ENCODE measurements at places on chromosomes 1 and 21.

DNA sequence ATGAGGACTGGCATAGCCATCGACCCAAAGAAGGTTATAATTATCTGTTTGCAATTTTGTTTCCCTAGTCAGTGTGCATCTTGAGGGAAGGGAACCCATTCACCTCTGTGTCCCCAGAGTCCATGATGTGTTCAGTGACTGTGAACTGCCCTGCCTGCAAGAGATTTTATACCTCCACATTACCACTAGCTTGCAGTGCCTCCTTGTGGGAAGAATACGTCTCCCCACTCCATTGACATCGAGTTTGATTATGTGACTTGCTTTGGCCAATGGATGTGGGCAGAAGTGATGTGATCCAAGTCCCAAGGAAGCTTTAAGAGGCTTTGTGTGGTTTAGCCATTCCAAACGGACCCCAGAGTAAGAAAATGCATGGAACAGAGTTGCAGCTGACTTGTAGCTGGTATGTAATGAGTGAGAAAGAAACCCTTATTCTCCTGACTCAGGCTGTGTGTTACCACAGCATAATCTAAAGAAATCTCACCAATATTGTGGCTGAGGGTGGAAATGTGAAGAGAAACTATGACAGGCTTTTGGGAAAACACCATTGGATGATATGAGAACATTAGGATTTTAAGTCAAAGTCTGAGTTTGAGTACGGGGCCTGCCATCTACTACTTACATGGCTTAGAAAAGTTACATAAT lies 47.8 kb upstream of the NRDC start:
- DNase-seq: peak; percentile 54

GRCh38 chr1:85128316-85128715 lies 72.5 kb downstream of the SYDE2 start:
- DNase-seq: no peak

DNA sequence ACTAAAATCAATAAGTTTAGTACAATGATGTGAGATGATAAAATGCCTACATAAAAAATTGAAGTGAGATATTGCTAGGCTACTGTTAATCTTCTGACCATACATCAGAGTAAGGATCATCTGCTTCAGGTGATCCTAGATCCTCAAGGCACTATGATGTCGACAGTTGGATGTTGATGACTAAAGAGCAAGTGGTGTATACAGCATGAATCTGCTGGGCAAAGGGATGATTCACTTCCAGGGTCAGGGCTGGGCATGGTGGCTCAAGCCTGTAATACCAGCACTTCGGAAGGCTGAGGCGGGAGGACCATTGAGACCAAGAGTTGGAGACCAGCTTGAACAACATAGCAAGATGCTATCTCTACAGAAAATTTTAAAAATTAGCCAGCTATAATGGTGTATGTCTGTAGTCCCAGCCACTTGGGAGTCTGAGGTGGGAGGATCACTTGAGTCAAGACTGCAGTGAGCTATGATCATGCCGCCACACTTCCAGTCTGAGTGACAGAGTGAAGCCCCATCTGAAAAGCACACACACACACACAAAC lies 24.6 kb downstream of the NUF2 start:
- peak; percentile 46 for DNase-seq

DNA sequence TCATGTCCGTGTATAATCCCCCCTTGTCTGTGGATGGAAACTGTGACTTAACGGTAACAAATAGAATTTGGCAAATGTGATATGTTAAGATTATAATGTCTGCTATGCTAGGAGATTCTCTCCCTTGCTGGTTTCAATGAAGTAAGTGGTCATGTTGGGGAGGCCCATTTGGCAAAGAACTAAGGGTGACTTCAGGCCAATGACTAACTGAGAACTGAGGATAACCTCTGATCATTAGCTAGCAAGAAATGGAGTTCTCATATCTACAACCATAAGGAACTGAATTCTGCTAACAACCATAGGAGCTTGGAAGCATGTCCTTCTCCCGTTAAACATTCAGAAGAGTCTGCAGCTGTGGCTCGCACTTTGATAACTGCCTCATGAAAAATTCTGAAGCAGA lies 2.3 kb downstream of the IFI44L start:
- DNase-seq: no peak

- no peak for DNase-seq
Observed at GRCh38 chr1:58710190-58711085, 10.6 kb upstream of the MYSM1 start.

GRCh38 chr1:242398351-242398750 lies 126.1 kb downstream of the PLD5 start:
- DNase-seq: no peak

GRCh38 chr1:236659792-236660587 lies 26.3 kb upstream of the ACTN2 start:
- no peak for DNase-seq

DNA sequence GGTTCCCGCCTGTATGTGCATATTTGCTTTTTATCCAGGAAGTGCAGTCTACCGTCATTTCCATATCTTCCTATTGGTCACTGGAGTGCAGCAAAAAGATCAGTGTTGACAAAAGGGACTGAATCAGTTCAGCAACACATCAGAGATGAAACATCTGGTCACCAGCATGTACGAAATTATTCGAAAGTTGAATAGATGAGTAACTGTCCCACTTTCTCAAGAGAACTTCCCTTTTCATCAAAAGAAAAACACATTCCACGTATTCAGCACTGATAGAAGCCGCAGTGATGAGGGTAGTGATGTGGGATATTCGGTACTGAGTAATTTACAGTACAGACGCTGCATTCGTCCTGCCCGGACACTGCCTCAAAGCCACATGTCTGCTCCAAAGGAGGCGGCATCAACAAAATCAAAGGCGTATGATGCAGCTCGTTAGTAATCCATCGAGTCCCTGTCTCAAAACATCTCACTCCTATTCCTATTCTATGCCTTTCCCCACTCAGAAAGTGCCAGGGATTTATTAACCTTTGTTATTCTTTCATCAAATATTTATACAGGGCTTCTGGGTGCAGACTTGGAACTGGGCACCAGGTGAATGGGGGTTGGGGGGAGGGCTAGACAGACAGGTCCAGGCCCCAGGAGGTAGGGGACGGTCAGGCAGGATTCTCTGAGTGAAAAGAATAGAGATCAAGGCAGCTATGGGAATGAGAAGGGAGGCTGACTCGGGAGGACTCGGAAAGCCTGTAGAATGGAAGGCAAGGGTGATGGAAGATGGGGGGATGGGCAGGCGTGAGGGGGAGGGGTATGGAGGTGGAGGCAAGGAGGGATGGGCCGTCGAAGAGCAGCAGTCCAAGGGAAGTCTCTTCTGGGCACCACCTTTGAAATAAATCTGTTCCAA lies 79.5 kb upstream of the SLC45A1 start:
- DNase-seq: peak; percentile 63

DNA sequence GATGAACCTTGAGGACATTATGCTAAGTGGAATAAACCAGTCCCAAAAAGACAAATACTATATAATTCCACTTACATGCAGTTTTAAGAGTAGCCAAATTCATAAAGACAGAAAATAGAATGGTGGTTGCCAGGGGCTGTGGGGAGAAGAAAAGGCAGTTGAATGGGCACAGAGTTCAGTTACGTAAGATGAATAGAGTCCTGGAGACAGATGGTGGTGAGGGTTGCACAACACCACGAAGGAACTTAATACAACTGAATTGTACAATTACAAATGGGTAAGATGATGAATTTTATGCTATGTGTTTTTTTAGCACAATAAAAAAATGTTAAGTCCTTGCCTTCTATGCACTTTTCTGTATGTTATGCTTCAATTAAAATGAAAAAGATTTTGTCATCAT lies 66.6 kb downstream of the CD34 start:
- DNase-seq: no peak

GRCh38 chr1:230002164-230002803 lies 64.8 kb upstream of the GALNT2 start:
- no peak for DNase-seq

DNA sequence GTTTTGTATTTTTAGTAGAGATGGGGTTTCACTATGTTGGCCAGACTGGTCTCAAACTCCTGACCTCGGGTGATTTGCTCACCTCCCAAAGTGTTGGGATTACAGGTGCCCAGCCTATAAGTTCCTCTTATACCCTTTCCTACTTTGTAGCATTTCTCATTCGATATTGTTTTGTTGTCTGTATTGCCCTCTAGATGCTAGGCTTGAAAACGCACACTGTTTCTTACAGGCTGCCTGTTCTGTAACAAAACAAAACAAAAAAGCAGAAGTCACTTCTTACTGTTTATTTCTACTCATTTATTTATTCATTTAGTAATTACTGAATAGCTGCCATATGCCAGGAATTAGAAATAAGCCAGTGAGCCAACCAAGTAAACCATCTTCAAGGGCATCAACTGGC lies 136.9 kb upstream of the BMP8A start:
- no peak for DNase-seq

DNA sequence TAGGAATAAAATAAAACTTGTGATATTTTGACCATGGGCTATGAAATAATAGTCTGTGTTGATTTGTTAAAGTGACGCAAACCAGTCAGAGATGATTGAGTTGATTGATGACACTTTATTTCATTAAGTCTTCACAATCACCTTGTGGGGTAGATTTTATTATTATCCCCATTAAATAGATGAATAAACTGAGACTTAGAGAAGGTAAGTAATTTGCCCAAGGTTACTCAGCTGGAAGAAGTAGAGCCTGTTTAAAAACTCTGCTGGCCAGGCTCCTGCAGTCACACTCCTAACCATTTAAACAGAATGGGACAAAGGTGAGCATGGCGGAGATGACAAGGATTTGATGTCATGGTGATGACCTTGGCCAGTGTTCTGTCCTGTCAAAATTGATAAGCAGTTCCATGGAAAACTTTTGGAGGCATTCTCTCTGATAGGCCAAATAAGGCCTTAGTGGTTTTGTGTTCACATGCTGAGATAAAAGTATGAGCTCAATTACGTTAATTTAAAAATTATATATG lies 22.7 kb upstream of the MCOLN3 start:
- no peak for DNase-seq

DNA sequence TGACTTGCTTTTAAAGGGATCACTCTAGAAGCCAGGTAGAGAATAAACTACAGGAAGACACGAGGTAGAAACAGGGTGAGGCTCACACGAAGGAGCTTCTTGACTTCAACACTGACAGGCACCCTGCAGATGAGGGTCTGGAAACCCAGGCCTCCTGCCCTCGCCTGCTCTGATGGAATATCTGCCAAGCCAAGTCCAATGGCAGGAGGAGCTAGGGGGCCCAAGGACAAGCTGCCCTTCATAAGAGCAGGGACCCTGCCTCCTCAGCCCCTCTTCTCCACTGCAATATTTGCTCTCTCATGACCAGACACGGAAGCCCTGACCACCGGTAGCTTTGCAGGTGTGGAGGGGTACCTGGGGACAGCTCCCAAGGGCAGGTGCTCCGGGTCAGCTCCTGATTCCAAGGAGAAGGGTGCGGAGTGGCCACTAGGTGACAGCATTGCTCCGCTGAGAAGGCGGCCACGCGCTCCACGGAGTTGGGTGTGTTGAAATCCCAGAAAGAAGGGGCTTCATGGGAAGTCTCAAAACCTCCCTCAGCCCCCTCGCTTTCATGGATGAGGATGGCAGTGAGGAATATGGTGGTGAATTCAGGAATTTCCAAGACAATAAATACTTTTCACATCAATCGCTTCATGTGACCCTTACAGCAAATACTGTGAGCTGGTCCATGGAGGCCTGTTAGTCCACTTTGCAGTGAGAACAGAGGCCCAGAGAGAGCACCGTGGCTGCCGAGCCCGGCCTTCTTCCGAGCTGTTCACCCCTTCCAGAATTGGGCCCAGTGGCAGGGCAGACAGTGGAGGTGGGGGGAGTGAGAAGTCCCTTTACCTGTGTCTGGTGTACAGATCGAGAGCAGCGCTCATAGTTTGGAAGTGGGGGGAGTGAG lies 33.2 kb upstream of the PAX7 start:
- DNase-seq: peak; percentile 34

DNA sequence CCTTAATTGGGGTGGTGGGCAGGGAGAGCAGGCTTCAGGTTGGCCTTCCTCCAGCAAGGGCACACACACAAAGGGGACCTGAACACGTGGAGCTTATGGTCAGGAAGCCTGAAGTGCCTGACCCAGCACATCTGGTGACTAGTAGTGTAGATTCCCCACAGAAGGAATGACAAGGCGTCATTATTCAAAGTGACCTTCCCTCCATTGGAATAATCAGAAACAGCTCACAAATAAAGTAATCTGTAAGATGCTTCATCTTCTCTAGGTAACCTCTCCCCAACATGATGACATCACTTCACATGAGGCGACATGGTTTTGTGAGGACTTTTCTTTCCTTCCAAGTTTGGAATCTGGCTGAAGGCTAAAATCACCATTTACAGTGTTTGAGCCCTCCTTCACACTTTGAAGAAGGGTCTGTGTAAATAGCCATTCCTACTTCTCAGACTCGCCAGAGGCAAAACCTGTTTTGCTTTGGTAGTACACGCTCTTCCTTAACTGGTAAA lies 32.8 kb upstream of the ERG start:
- DNase-seq: no peak

GRCh38 chr21:35547946-35548774 lies 499.1 kb upstream of the RUNX1 start:
- DNase-seq: no peak

- no peak for DNase-seq
Observed at GRCh38 chr1:177976596-177976995, 6.7 kb upstream of the SEC16B start.

DNA sequence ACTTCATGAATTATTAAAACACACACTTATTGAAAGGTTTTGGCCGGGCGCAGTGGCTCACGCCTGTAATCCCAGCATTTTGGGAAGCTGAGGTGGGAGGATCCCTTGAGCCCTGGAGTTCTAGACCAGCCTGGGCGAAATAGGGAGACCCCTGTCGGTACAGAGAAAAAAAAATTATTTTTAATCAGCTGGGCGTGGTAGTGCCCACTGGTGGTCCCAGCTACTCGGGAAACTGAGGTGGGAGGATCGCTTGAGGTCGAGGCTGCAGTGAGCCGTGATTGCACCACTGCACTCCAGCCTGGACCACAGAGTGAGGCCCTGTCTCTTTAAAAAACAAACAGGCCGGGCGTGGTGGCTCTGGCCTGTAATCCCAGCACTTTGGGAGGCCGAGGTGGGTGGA lies 1.7 kb downstream of the GABPB2 start:
- no peak for DNase-seq

DNA sequence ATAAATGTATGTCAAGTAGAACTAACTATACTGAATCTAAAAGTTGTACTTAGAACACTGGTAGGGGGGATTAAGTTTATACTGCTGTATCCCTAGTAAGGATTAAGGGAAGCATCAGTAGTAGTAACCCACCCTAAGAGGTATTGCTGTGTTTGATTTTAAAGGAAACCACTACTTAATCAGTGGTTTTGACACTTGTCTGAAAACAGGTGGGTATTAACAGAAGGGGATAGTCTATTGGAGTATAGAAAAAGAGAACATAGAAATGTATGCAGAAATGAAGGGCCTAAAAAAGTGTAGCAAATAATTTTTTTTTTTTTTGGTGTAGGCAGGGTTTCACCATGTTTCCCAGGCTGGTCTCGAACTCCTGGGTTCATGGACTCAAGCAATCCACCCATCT lies 2.2 kb downstream of the MIGA1 start:
- no peak for DNase-seq

Measured in kidney capillary endothelial cell (primary cell).